Activated CD4-positive, alpha-beta memory T cell treated with anti-CD3 and anti-CD28 coated beads for 36 hours (primary cell): ENCODE measurements at places on chromosomes 2 and 18.

DNA sequence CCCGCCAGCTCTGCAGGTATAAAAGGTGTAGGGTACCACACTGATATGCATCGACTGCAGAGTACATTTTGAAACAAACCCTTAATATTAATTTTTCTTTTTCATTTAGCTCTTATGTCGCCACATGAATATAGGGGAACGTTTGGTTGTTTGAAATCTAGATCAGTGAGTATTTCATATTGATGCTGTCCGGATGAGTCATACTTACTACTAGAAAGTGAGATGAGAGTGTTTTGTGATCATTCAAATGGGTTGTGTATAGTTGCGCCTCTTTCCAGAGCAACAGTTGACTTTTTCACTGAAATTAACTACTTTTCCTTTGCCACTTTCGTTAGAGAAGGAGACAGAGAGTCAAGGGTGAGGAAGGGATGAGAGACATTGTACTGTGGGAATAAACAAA lies 24.6 kb downstream of the NPAS2 start:
- no peak for DNase-seq

DNA sequence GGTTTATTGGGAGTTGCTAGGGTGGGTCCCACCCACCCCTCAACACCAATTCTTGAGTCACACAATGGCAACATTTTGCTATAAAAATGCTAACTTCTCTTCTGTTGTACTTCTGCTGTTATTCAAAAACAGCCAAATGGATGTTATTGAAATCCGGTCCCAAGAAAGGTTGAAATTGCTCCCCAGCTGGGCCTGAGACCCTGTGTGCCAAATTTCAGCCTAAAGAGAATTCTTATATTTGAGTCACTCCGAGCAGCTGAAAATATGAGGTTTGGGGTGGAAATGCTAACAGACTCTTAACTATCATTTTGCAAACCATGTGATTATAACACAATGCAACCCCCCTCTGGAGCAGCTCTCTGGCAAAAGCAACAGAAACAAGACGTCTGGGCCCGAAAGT lies 27.0 kb upstream of the ACVR1 start:
- no peak for DNase-seq

GRCh38 chr2:9211496-9211895 lies 4.9 kb downstream of the ASAP2 start:
- DNase-seq: no peak

GRCh38 chr2:235030126-235030525 lies 78.3 kb downstream of the SH3BP4 start:
- no peak for DNase-seq

- DNase-seq: no peak
Observed at GRCh38 chr2:6069381-6069780, 377.2 kb downstream of the SOX11 start.

- no peak for DNase-seq
Observed at GRCh38 chr2:64848363-64848762, 140.8 kb upstream of the SLC1A4 start.

- DNase-seq: no peak
Observed at GRCh38 chr2:146415291-146415690, 1429.5 kb upstream of the ACVR2A start.

- no peak for DNase-seq
Observed at GRCh38 chr2:70300771-70301343, 1.0 kb downstream of the FAM136A start.

DNA sequence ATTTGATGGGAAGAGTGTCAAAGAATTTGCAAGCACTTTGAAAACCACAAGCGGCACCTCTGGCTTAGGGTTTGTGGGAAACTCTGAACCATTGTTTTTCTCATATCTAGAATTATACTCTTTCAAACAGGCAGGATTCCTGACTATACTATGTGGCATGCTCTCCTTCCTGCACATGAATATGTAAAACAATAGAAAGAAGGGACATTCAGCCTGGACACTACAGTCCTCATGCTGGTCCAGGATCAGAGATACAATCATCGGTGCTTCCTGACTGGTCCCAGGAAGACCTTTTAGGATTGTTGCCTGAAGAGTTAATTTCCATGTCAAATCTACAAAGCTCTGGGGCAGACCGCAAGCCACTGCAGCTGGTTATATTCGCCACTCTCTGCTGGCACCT lies 55.7 kb upstream of the RASGRP3 start:
- DNase-seq: no peak

GRCh38 chr2:126300348-126300747 lies 355.6 kb upstream of the GYPC start:
- no peak for DNase-seq

DNA sequence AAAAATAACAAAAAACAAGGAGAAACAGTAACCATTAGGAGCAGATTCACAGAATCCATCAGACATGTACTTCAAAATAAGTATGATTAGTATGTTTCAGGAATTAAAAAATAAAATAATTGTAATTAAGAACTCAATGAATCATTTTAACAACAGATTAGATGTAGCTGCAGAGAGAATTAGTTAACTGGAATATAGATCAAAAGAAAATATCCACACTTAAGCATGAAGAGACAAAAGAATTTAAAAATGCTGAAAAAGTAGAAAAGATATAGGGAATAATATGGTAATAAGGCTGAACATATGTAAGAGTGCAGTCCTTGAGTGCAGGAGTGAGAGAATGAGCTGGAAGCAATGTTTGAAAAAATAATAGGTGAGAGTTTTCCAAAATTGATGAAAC lies 24.1 kb upstream of the OR6B3 start:
- DNase-seq: no peak

GRCh38 chr2:31317396-31317795 lies 83.4 kb downstream of the EHD3 start:
- DNase-seq: no peak

DNA sequence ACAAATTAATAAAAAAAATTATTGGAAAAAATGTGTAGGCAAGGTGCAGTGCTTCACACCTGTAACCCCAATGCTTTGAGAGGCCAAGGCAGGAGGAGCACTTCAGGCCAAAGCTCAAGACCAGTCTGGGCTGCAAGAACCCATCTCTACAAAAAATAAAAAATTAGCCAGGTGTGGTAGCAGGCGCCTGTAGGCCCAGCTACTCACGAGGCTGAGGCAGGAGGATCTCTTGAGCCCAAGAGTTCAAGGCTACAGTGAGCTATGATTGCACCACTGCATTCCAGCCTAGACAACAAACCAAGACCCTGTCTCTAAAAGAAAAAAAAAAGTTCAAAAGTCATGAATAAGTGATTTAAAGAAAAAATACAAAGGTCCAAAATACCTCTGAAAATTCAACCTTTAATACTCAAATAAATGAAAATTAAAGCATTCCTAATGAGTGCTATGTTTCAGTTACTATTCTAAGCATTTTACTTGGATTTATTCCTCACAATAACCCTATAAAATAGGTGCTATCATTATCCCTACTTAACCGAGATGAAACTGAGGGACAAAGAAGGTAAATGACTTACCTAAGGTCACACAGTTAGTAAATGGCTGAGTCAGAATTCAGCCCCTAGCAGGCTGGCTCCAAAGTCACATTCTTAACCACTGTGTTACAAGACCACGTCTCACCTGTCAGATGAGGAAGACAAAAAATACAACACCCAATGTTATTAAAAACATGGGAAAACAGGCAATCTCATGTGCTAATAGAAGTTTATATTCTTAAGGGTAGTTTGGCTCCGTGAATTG lies 36.4 kb upstream of the PCBP1 start:
- no peak for DNase-seq

GRCh38 chr2:134393075-134393461 lies 139.2 kb downstream of the MGAT5 start:
- DNase-seq: no peak

- DNase-seq: no peak
Observed at GRCh38 chr18:22977847-22978701, 44.9 kb downstream of the RBBP8 start.

GRCh38 chr2:241865957-241866789 lies 3.4 kb upstream of the RTP5 start:
- peak; percentile 60 for DNase-seq

DNA sequence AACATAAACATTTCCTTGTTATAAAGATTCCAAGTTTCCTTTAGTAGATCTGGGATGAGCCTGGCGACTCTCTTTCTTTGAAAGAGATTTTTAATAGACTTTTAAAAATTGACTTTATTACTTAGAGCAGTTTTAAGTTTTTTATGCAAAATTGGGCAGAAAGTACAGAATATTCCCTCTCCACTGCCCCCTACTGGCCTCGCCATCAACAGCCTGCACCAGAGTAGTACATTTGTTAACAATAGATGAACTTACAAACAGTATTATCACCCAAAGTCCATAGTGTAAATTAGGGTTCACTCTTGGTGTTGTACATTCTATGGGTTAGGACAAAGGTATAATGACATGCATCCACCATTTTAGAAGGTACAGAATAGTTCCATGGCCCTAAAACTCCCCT lies 3.9 kb downstream of the MAP3K19 start:
- peak; percentile 52 for DNase-seq

DNA sequence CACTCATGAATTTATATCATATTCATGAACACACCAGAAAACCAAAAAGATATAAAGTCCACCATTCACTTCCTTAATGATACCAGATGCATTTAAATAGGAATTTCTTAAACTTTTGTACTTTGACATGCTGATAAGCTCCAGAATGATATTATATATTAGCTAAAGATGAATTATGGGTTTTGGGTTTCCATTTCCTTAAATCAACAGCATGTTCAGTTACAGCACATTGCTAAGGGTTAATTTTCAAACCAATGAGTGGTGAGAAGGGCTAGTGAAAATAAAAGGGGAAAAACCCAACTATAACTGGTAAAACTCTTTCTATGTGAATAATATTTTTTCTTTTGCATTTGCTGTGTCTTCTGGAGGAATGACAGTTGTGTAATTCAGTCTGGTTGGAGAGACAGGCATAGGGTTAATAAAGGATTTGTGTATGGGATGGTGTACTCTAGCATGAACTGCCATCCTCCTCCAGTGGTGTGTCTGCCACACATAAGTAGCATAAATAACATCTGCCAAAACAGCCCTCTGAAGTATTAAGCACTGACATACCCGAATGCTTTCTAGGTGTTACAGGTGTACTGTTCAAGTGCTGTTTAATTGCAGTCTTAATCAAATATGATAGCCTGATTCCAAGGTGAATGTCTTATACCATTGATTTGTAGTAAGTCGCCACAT lies 19.3 kb upstream of the CPS1 start:
- DNase-seq: no peak

DNA sequence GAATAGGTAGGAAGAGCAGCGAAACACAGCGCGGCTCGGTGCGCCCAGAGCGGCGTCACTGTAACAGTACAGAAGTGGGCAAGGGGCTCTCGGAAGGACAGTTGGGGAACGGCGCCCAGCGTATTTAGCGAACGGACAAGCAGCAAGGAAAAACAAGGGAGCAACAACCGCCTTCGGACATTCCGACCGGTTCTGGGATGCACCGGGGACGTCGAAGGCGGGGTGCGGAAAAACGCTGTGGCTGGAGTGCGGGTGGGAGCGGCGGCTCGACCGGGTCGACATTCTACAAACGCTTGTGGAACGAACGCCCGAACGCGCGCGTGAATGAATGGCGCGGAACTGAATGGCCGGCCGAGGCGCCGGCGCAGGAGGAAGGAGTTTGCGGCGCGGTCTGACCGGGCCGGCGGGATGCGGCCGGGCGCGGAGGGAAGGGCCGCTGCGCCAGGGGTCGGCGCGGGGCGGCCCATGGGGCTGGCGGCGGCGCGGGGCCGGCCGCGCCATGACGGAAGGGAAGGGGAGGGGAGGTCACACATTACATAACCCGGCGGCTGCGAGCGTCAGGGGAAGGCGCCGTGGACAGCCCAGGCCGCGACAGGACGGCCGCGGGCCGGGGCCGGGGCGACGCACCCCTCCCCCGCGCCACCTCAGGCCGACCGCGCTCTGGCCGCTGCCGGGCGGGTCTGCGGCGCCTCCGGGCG lies 605 bp downstream of the REV1 start:
- DNase-seq: peak; percentile 62

DNA sequence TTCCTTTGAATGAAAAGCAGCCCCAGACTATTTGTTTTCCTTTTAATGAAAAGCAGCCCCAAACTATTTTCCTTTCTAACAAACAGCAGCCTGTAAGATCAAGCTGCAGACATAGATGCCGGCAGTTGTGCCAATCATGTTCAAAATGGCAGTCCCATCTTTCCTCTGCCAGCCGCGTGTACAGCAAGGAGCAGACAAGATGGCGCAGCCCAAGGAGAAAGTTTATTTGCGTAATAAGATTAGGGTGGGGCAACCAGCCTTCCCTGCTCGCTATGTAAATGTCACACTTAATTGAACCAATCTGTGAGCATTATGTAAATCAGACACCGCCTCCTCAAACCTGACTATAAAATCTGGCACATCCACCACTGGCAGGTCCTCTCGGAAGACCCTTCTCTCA lies 226.0 kb downstream of the TGIF1 start:
- DNase-seq: no peak

DNA sequence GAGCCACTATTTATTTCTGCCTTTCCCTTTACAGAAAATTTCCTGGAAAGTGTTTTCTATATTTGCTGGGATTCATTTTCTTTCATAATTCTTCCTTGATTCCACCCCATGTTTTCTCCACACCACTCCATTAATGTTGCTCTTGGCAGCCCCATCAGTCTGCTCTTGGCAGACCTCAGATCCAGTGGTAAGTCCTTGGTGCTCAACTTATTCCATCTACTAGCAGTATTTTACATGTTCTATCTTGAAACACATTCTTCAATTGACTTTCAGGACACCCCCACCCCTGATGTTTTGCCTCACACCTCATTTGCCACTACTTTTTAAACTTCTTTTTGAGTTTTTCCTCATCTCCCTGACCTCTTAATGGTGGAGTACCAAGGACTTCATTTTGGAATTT lies 65.0 kb downstream of the HNMT start:
- no peak for DNase-seq

DNA sequence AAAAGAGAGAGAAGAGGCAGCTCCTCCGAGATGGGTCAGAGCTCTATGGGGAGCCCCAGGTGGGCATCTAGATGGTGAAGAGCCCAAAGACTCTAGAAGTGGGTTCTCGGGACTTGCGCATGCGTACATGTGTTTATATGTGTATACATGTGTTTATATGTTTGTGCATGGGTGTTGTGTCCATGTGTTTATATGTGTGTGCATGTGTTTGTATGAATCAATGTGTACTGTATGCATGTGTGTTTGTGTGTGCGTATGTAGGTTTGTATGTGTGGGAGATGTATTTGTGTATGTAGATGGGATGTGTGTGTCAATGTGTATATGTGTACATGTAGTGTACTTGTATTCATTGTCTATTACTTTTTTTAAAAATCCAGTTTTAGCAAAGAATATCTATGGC lies 25.6 kb downstream of the DNPEP start:
- DNase-seq: no peak
